ENCODE measurements at places on chromosomes 3 and 15.

DNA sequence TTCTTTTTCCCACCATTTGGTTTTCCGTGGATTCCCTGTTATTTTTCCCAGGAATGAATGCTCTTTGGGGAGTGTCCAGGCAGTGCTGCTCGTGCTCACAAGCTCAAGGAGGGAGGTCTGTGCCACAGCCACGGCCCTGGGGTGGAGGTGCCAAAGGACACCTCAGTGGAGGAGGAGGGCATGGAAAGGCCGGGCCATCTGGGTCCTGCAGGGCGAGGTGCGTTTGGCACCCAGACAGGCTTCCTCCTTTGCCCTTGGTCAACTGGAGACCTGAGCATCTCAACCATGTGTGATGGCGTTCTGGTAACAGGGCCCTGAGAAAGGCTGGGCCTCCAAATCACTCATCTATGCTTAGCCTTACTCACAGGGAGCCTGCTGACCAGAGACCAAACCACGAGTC is 25.4 kb downstream of the KY start:
- DNase-seq, result no peak

- DNase-seq, result no peak
Measured at GRCh38 chr15:74418575-74419338, 15.0 kb downstream of the SEMA7A start.

- no peak for DNase-seq
Measured at GRCh38 chr15:98438326-98438725, 210.0 kb upstream of the IGF1R start.

GRCh38 chr3:124878561-124879336 is 8.4 kb downstream of the ITGB5 start:
- DNase-seq, result peak; percentile 86

GRCh38 chr3:23743141-23743784 is 62.5 kb upstream of the UBE2E1 start:
- no peak for DNase-seq

DNA sequence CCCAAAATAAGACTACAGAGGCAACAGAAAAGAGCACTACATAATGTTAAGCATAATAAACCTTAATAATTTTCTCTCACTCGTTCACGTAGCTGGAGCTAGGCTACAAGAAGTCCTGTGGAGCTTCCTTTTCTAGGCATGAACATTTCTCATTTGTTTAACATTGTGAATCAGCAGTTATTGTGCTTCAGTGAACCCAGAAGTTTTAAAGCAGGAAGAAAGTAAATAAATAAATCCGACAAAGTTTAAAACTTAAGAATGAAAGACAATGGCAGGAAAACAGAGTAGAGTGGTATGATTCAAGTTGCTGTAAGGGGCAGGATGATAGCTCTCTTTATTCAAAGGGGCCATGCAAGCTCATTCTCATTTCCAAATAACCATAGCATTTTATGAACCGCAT is 191.8 kb downstream of the LSAMP start:
- no peak for DNase-seq
